Inflammatory macrophage (primary cell): ENCODE measurements at places on chromosomes 11 and 22.
A peak's percentile ranks its signal among the peaks of the same experiment; 100 is the strongest.

GRCh38 chr11:7306900-7307299 lies 55.2 kb downstream of the SYT9 start:
- no peak for DNase-seq

DNA sequence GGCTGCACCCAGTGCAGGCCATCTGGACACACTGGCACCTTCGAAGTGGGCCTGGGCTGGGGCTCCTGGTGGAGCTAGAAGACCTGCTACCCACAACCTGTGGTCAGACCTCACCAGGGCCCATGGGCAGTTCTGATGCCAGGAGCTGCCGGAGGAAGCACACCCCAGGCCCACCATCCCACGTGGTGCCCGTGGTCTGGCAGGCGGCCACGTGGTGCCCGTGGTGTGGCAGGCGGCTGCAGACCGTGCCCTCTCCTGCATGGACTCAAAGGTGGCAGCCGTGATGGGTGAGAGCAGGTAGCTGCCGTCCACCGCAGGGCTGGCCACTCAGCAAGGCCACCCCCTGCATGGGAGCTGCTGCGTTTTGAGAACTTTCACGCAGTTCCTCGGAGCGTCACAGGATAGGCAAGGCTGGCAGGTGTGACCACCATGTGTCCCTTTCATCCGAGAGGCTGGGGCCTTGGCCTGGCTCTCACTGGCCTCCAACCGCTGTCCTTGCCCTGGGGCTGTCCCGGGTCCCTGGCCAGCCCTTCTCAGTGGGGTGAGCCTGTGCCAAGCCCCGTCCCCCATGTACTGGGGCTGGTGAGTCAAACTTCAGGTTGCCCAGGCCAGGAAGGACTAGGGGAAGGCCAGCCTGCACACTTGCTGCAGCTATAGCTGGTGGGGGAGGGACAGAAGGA lies 3.9 kb upstream of the IL17REL start:
- no peak for DNase-seq

- DNase-seq = no peak
Observed at GRCh38 chr22:43747058-43747457, 65.0 kb downstream of the EFCAB6 start.

GRCh38 chr11:130407978-130408377 lies 20.4 kb downstream of the ADAMTS8 start:
- no peak for DNase-seq

DNA sequence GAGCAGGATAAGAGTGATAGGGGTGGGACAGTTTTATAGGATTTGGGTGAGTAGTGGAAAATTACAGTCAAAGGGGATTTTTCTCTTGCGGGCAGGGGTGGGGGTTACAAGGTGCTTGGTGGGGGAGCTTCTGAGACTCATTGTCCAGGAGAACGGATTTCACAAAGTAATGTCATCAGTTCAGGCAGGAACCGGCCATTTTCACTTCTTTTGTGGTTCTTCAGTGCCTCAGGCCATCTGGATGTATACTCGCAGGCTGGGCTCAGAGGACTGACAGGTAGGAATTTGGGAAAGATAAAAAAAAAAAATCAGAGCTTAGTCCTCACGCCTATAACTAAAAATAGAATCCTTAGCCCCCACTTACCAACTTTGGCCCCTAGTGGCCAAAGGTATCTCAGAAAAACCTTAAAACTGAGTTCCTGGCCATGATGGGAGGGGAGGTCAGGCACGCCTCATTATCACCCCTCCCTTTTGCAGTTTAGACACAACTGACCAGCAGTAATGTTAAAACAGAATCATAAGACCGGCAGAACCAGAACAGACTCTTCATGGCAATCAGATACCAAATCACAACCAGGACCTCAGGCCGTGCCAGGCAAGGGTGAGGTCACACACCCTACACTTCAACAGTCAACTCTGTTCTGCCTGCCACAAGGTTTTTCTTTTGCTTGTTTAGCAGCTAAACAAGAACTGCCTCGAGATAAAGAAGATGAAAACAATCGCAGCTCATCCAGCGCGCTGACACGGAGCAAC lies 8.9 kb upstream of the APOBEC3G start:
- no peak for DNase-seq

- DNase-seq = no peak
Observed at GRCh38 chr22:40302149-40302548, 44.2 kb upstream of the ADSL start.

- no peak for DNase-seq
Observed at GRCh38 chr11:63889344-63889743, 27.6 kb downstream of the RCOR2 start.

DNA sequence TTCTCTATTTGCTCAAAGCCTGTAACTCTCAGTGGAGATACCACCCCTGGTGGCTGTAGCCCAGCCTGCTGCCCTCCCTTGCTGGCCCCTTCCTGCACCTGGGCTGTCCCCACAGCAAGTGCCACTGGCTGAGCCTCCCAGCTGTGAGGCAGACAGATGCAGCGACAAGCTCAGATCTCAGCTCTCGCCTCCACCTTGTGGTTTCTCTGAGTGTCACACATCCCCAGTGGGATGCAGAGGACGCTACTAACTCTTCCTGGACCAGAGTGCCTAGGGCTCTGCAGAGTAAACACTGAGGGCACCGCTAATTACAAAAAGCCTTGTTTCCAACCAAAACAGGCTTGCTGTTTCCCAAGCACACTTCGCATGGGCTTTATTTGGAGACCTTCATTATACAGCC lies 8.9 kb downstream of the YPEL1 start:
- peak; percentile 18 for DNase-seq

- no peak for DNase-seq
Observed at GRCh38 chr22:29388759-29389090, 355 bp upstream of the AP1B1 start.

DNA sequence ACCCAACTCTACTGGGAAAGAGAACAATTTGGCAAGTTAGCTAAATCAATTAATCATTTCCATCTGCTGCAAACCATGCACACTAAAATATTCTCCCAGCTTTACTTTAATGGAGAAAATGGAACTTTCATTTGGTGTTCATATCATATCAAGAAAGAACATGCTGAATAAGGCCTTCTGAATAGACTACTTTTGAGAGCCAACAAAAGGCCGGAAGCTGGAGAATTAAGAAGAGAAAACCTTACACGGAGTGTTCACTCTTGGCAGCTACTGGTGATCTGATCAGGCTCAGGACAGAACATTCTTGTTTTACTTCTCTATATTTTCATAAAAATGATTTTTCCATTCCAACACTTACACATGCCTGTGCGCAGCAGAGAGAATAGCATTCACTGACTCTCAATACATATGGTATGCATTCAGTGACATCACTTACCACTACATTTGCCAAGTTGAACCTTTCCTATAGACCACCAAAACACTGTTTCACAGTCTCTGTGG lies 165.3 kb downstream of the TTC28 start:
- DNase-seq = no peak

- DNase-seq = no peak
Observed at GRCh38 chr11:131717616-131718015, 347.2 kb downstream of the NTM start.

- DNase-seq = no peak
Observed at GRCh38 chr11:83449338-83449913, 163.3 kb upstream of the CCDC90B start.

DNA sequence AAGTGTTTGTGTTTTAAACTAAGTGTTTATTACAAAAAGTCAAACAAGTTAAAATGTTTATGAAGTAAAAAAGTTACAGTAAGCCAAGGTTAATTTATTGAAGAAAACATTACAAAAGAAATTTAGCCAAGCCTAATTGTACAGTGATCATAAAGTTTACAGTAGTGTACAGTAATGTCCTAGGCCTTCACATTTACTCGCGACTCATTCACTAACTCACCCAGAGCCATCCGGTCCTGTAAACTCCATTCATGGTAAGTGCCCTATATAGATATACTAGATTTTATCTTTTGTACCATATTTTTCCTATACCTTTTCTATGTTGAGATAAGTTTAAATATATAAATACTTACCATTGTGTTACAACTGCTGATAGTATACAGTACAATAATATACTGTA lies 481.8 kb upstream of the TENM4 start:
- no peak for DNase-seq

DNA sequence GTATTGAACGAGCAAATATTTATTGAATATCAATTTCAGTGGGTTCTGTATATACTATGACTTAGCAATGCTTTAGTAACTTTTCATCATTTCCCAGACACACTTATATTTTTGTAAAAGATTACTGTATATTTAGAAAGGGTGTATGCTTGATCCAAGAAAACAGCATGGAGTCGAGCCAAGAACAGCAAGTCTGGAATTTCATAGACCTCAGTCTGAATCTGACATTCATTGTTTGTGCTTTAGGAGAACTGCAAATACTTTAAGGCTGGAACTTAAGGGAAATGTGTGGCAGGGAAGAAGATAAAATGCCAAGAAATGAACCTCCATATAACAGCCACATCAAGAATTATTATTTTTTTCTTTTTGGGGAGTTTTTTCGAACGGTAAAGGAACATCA lies 1156.8 kb downstream of the LRRC4C start:
- no peak for DNase-seq

GRCh38 chr11:125787827-125788226 lies at the start of gene PATE3:
TSS of gene PATE3 (plus strand) at chr11:125788127. CDS start at chr11:125788152, 25 bp downstream.
- no peak for DNase-seq

DNA sequence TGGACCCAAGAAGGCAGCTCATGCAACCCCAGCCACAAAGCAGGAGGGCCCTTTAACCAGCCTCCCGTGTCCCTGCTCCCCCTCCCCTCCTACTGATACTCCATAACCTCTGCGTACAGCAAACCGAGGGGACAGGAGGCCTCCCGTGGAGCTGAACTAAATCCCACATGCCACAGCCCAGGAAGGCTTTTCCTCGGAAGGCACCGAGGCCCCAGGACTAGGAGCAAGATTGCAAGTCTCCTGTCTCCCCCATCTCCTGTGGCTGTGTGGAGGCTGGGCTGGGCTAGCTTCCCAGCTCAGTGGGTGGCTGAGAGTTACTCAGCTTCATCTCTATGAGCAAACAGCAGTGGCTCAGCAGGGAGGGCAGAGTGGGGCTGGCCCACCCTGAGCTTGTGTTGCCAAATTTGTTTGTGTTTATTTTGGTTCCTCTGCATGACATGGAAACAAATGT lies 62.7 kb upstream of the NECTIN1 start:
- no peak for DNase-seq

GRCh38 chr11:113701491-113701890 lies 4.6 kb downstream of the TMPRSS5 start:
- DNase-seq = no peak

DNA sequence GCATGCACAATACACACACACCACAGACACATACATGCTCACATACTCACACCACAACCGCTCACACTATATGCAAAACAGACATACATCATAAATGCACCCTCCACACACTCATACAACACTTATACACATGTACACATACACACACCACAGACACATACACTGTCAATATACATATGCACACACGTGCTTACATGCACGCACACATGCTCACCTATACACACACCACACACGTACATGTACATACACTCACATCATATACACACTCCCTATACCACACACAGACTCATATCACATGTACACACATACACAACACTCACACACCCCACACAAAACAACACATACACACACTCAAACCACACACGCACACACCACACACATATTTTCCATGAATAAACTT lies 885.3 kb downstream of the TBC1D22A start:
- no peak for DNase-seq

DNA sequence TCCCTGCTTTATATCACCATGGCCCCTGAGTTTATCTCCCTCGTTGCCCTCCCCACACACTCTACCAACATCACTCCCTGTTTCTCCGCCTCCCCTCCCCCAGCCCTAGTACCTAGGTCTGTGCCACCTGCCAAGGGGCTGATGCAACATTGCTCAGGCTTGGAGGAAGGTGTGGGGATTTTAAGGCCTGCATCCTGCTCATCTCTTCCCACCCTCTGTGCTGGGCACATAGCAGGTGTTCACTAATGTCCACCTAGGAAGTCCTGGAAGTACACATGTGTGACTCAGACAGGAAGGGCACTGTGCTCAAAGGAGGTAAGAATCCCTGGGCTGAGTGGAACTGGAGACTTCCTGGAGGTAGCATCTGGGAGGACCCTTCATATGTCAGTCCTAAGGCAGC lies 37.0 kb downstream of the PDE2A start:
- DNase-seq = no peak

DNA sequence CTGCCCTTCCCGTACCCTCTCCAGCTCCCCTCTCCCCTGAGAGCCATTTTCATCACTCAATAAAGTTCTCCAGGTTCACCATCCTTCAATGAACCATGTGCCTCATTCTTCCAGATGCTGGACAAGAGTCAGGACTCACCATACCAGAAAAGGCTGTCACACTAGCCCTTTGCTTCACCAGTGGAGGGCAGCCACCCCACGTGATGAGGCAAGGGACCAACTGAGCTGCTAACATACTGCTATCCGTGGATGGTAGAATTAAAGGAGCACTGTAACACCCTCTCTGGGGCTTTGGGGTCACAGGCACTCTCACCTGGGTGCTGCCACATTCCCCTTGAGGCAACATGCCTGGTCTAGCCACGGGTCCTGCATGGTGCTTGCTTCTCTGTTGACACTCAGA lies 13.1 kb upstream of the OR5I1 start:
- DNase-seq = no peak

DNA sequence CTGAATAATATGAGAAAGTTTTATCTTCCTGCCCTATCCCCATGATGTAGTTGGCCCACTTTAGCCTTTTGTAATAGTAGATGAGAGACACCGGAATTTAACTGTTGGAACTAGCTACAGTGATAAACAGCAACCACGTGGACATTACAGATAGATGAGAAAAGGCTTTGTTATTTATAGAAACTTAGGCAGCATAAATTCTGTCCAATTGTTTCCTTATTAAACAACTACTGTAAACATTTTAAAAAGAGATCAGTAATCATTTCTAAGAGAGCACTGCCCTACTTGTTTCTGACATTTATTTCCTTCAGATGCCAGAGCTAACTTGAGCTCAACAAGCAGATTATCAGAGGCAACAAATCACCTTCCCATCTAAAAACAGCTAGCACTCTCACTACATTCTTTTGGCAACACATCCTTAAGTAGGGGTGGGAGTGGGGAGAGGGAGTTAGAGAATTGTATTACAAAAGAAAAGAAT lies 63.1 kb downstream of the SOX6 start:
- no peak for DNase-seq

DNA sequence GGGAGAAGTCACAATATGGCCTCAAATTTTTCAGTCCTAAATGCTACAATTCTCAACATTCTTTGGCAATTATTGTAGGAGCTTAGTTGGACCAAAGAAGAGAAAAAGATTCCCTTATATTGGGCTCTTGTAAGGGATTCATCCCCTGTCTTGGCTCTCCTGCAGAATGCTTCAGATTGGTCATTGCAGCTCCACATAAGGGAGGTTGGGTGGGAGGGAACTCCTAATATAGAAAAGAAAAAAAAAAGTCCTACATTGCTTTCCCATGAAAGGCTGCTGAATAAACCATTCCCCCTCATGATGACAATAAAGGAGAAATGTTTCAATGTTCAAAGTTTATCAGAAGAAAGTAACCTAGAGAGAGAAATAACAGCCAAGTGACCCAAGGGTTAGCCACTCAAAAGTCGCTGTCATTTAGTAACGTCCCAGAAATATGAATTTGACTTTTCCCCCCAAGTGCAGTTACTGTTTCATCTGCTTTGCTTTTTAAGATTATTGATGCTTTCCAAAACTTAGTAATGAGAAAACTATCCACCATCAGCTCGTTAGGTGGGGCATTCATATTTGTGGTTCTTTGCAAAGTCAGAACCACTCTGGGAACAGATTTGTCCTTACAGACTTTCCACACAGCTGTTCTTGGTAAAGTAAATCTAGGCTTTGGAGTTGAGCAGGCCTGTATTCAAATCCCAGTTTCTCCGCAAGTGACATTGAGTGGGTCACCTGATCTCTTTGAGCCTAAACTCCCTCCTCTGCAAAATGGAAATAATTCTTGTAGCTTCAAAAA lies 5.0 kb upstream of the SLC1A2 start:
- DNase-seq = no peak

GRCh38 chr22:21915624-21916308 lies 36.9 kb downstream of the PPM1F start:
- DNase-seq = no peak
